ENCODE measurements at places on chromosomes 3 and 15.

GRCh38 chr15:38688761-38689160, 124.1 kb upstream of the RASGRP1 start:
- peak; percentile 66 for DNase-seq

GRCh38 chr3:52046186-52046901, 10.0 kb downstream of the DUSP7 start:
- no peak for DNase-seq

DNA sequence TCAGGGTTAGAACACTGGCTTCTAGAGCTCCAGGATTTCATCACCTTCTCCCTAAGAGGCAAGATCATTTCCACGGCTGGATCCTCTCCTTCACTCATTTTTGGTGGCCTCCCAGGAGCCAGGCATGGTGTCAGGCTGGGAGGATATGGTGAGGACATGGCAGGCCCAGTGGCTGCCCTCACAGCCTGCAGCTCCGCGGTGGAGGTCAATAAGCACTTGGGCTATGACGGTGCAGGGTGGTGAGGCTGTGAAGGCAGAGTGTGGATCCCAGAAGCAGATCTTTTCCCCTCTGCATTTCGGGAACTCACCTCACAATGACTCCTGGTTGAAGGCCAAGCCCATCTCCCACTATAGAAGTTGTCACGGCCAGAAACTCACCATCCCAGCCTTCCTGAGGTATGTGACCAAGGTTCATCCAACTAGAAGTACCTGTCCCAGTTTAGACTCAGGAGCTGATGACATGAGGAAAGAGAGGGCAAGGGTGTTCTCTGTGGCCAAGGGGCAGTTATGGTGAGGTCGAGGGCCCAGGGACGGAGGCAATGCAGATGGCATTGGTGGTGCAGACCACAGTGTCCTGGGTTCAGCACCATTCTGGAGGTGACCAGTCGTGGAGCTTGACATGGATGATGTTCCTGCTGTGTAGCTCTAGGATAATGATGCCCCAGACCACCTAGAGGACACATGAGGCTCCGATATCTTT, 100.1 kb upstream of the SMAD3 start:
- DNase-seq, result no peak

- no peak for DNase-seq
Observed at GRCh38 chr3:178669758-178670157, 133.5 kb downstream of the KCNMB2 start.

DNA sequence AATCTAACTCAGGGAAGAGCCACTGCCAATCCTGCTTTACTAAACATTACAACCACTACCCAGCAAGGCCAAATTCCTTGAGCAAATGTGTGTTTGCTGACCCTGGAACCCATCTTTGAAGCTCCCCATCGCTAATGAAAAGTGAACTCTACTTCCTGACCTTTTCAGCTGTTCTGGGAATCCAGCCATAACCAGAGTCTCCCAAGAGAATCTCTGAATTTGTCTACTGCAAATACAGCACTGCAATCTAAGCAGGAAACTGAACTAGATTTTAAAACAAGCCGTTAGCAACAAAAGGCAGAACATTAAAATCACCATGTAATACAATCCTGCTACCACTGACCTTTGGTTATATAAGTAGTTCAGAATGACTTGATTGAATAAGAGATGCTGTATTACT, 309.2 kb downstream of the MAGI1 start:
- DNase-seq, result no peak

- peak; percentile 15 for DNase-seq
Observed at GRCh38 chr3:72999951-73000350, 3.3 kb downstream of the PPP4R2 start.

DNA sequence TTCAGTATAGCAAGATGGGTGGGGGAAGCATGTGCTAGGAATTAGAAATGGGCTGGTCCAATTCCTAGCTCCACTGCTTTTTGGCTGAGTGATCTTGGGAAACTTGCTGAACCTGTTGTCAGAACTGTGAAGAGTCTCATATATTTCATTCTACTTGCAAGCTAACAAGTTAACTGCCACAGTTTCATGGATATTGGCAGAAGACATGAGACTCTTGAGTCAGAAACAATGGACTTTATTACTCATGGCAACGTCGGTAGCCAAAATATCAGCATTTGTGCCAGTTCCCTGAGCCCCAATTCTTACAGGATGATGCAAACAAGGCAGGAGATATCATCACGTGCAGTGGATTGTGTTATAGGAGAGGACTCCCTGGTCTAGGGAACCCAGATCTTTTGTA, 26.6 kb upstream of the PLAAT1 start:
- DNase-seq, result no peak

DNA sequence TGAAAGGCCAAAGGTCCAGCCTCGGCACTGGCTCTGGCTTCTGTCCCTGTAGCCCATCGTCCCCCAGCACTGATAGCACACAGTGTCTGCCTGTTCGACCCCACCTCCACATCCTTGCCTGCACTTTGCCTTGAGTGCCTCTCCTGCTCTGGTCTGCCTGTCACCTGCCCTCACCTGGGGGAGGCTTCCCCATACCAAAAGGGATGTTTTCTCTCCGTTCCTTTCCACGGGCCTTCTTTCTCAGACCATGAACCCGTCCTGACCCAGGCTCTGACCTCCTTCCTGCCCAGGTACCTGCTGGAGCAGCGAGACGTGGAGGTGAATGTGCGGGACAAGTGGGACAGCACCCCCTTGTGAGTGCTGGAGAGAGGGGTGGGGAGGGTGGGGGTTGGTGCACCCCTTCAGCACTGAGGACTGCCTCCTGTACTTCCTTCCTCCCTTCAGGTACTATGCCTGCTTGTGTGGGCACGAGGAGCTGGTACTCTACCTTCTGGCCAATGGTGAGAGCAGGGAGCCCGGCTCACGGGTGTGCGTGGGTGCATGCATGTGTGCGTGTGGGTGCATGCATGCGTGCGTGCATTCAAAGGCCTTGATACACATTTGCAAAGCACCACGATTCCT, 1.5 kb downstream of the ABTB1 start:
- no peak for DNase-seq

DNA sequence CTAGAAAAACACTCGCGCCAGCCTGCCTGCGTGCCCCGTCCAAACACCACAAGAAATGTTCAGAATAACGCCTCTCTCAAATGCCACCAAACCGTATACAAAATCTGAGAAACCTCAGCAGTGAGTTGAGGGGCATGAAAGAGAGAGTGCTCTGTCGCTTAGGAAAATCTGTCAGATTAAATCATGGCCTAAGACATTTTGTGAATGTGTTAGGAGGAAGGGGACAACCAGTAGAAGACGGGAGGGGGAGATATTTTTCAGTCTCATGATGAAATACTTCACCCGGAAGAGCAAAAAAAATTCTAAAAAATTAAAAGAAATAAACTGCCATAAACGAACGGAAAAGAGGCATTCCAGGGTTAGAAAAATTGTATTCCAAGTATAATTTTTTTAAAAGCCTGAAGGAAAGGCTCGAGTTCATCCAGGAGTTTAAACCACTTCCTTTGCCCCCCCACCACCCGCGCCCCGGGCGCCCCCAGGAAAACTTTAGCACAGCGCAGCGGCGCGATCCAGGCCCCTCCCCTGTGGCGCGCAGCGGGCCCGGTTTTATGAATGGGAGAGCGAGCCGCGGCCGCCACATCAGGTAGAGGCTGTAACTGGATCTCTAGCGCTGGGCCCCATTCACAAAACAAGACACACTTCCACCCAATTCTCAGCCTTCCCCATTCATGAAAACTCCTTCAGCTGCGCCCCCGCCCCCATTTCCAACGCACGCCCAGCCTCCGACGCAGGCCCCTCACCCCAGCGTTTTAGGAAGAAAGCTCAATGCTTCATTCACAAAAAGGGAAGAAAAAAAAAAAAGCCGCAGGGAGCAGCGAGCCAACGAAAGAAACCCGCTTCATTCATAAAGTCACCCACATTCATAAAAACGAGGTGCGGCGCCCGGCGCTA, 1.4 kb downstream of the ETV5 start:
- peak; percentile 47 for DNase-seq

- DNase-seq, result no peak
Observed at GRCh38 chr15:89502867-89503595, 6.6 kb upstream of the RHCG start.

DNA sequence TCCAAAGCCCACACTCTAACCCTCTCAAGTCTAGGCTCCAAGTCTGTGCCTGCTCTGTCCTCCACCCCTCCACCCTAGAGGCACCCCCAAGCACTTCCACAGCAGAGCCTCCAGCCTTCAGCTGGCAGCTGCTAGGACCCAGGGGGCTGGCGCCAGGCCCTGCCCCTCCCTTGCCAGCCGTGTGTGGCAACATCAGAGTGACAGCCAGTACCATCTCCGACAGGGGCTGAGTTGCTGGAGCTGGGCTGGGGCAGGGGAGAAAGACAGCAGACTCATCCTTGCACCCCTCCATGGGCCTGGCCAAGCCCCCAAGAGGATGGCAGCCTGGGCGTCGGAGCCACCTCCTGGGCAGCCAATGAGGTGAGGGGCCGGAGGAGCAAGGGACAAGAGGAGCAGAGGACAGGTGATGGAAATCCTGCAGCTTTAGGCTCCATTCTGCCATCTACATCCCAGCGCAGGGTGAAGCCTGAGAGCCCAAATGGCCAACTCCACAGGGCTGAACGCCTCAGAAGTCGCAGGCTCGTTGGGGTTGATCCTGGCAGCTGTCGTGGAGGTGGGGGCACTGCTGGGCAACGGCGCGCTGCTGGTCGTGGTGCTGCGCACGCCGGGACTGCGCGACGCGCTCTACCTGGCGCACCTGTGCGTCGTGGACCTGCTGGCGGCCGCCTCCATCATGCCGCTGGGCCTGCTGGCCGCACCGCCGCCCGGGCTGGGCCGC, at the start of gene GPR62:
Gene GPR62, plus strand, starts transcription at position 207 of the 718 bp plus-strand sequence. Its CDS starts 272 bp downstream, at position 479.
- DNase-seq, result no peak

DNA sequence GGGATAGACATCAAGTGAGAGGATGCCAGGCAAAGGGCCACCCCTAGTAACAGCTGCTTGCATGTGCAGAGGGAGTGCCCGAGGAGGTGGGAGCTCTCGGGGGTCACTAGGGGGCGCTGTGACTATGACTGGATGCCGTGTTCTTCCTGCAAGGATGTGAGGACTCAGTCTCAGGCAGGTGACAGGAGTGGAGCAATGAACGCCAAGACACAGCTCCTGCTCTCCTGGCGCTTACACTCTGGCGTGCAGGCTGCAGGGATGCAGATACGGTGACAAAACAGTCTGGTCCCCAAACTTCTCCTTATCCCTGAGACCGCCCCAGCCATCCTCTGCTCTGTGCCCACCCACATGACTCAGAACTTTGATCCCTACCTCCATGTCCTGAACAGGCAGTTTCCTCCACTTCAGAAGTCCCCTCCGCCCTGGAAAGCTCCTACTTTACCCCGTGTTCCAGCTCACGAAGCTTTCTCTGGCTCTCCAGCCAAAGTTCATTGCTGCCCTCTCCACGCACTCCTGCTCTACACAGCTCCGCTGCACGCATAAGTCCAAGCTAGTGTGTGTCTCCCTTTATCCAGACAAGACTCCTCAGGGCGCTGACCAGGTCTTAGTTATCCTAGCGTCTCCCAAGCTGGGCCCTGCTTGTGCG, 14.7 kb downstream of the RHOV start:
- DNase-seq, result peak; percentile 76

DNA sequence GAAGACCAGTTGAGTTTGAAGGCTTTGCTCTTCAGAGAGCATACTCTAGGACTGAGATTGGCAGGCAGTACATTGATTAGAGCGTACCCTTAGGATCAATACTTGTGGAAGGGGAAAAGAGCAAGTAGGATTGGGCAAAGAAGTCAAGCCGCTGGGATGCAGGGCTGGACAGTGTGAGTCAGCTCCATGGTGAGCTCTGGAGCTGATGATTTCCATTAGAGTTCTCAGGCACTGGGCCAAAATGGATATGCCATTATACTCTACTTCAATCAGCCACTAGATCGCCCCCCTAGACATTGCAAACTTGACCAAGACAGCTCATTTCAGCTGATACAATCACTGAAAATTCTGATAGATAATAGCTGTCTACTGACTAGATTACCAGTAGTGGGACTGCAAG, 432.7 kb upstream of the ALCAM start:
- DNase-seq, result no peak

DNA sequence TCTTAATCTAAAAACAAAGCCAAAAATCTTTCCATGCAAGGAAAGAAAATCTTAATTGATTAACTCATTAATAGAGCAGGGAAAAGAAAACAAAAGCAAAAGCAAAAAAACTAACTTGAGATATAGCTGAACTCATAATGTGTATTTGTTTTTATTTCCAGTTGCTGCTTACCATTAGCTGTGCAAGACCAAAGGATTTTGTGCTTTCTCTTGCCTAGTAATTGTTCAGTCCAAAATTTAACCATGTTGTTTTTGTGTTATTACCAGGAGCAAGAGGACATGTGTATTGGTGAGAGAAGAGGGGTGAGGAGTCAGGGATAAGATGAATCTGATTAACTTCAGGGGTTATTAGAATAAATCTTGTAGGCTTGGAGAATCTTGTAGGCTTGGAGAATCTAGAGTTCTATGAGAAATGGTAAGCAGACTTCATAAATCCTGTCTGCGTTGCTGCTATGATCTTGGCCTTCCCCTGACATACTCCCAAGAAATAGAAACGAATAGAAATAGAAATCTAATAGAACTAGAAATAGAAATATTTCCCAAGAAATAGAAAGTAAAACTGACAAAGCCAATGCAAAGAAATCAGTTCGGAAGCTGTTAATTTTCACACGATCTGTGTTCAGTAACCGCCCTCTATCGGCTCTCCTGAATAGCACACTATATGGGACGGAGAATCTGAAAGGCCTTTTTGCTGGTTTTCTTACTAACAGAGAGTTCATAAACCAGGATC, 72.6 kb upstream of the TNFSF10 start:
- DNase-seq, result peak; percentile 50

- DNase-seq, result no peak
Observed at GRCh38 chr3:12583280-12583679, 26.4 kb downstream of the MKRN2 start.

DNA sequence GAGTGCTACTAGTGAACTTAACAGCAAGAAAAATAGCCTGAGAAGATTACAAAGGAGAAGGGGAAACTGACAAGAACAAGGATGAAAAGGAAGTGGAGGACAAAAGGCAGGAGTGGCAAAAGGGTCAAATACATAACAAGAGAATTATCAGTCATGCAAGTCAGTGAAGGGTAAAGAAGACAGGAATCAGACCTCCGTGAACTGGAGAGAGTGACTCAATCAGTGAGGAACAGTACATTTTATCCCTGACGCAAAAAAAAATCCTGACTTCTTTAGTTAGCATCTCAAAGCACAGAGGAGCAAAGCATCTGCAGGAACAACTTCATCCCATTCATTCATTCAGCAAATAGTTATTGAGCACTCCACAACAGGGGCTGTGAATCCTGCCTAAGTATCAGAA, 97.8 kb downstream of the SST start:
- DNase-seq, result no peak

- DNase-seq, result no peak
Observed at GRCh38 chr3:136193278-136194054, 2.7 kb downstream of the MSL2 start.

GRCh38 chr3:35385271-35385670, 254.1 kb upstream of the ARPP21 start:
- DNase-seq, result no peak
